ENCODE measurements at places on chromosomes 2 and 18.

GRCh38 chr2:235191978-235192377, 240.2 kb downstream of the SH3BP4 start:
- no peak for DNase-seq

DNA sequence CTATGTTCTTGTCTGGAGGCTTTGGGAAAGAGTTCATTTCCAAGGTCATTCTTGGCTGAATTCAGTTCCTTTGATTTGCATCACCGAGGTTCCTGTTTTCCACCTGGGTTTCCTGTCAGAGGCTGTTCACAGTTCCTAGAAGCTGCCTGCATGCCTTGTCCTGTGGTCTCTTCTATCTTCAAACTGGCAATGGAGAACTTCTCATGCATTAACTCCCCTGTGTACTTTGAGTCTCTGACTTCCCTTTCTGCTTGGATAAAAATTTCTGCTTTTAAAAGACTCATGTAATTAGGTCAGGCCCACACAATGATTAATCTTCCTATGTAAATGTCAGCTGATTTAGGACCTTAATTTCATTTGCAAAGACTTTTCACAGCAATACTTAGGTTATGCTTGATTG, 499.3 kb upstream of the FANCL start:
- DNase-seq: no peak

DNA sequence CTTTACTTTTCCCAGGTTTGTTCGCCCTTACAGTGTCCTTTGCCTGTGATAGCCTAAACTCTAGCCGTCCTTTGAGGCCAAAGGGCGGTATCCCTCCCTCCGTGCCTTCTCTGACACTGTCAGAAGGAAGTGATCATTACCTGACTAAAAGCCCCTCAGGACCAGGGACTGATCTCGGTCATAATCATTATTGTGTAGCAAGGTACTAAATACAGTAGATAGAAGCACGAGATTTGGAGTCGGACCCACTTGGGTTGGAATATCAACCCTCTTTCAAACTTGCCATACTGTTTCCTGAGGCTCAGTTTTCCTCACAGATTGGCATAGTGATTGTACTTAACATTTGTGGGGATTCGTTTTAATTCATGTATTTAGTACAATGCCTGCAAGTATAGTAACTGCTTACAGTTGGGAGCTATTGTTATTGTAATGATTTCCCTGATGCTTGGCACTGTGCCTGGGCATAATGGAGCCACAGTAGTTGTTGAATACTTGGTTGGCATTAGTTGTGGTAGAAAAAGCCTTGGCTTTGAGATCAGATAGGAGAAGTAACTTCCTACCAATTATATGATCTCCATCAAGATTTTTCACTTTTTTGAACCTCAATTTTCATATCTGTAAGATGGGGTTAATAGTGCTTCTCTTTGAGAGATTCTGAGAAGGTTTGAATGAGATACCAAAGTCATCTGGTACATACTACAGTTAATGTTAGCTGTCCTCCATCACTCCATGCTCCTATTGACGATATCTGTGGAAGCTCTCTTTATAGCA, 836 bp downstream of the STK11IP start:
- no peak for DNase-seq

GRCh38 chr18:36610258-36610657, 218.5 kb downstream of the TPGS2 start:
- no peak for DNase-seq

DNA sequence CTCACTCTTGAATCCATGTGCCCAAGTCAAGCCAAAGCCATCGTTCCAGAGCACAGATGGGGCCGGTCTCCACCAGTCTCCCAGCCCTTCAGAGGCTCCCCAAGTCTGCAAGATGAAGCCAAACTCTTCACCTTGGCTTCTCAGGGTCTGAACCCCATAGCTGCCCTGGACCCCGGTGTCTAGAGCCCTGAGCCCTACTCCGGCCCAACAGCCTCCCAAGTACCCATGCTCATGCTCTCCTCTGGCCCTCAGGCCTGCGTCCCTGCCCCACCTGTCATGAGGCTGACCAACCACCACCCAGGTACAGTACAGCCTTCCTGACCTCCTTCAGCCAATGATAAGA, 46.0 kb downstream of the ZNF516 start:
- no peak for DNase-seq

- no peak for DNase-seq
These were observed 81.3 kb downstream of the CRACDL start for GRCh38 chr2:98854682-98855081.

DNA sequence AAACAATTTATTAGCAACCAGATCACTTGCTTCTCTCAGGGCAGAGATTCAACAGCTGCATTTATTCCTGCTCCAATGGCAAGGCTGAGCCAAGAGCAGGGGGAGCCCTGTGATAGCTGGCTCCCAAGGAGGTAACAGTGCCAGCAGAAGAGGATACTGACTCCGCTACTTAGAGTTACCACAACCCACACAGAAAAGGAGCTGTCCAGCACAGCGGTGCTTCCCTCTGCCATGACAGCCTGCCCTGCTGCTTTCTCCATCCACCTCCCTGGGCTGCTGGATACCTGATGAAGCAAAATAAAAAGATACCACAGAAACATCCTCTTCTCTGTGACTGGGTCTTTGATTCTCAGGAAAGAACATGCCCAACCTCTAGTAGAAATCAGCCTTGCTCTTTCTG, 467.2 kb downstream of the LRRTM4 start:
- no peak for DNase-seq

DNA sequence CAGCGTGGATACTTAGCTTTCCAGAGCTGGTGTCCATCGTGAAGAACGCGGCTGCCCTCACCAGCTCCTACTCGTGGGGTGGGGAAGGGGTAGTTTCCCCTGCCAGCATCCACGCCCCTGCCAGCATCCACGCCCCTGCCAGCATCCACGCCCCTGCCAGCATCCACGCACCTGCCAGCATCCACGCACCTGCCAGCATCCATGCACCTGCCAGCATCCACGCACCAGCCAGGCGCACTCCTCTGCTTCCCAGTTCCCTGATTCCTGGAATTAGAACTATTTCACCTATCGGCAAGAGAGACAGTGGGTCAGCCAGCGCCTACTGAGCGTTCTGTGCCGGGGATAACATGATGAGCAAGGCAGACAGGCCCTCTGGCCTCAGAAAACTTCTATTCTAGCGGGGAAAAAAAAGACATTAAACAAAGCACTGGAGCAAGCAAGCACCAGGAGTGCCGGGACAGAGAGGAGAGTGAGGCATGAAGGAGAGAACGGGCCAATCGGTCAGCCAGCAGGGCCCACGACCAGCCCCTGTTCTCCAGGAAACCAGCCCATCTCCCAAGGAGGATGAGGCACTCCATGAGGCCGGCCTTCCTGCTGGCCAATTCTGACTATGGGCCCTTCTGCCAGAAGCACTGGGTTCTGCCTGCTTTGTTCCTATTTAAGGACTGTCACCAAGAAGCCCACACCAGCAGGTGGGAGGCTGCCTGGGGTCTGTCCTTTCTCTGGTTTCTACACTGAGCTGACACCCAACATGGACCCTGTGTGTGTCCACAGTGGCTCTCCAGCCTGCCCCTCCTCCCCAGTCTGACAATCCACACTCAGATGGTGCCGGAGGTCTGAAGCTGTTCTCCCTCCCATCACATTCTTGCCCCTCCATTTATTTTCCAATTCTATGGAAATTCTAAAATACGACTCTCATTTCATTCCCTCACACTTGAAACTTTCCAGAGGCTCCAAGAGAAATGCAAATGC, 78.4 kb upstream of the SALL3 start:
- DNase-seq: no peak

DNA sequence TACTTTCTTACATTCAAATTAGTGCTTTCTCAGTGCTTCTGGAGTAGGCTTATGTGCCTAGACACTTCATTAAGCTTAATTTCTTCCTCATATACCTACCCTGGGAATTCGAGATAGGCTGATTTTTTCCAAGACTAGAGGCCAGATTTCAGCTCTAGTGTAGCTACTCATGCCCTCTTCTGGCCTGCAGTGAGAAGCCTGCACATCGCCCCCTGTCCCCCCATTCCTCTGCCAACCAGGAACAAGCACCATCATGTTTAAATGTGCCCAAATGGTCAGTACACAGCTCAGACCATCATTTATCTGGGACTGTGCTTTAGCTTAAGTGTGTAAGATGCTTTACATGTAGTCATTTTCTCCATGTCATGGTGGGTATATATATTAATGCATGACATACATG, 1218.8 kb upstream of the LRRTM1 start:
- DNase-seq: no peak

DNA sequence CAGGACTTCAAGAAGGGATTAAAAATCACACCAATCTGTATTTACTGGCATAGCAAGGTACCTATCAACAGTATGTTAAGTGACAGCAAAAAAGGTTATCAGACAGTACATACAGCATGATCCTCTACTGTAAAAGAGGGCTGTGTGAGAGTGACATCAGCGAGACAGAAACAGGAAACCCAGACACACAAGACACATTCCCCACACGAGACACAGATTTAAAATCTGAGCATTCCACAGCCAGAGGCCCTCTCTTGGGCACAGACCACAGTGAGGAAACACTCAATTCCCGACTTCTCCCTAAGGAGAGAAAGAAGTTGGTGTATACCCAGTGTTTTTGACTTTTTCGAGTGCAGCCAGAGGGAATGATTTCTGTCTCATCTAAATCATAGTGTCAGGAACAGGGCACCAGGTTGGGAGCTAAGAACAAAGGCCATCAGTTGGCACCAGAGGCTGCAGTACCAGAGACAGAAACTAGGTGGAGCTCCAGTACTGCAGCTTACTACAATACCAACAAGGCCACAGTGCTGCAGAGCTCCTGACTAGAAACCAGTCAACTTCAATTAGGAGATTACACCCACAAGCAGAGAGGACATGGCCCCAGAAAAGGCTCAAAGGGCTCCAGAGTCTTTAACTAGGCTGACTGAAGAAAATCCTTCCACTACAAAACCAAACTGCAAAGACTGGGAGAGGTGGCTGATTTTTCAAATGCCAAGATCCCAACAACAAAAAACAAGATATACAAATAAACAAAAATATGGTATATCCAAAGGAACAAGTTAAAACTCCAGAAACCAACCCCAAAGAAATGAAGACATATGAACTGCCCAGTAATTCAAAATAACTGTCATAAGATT, 41.0 kb downstream of the UNC50 start:
- peak; percentile 74 for DNase-seq

DNA sequence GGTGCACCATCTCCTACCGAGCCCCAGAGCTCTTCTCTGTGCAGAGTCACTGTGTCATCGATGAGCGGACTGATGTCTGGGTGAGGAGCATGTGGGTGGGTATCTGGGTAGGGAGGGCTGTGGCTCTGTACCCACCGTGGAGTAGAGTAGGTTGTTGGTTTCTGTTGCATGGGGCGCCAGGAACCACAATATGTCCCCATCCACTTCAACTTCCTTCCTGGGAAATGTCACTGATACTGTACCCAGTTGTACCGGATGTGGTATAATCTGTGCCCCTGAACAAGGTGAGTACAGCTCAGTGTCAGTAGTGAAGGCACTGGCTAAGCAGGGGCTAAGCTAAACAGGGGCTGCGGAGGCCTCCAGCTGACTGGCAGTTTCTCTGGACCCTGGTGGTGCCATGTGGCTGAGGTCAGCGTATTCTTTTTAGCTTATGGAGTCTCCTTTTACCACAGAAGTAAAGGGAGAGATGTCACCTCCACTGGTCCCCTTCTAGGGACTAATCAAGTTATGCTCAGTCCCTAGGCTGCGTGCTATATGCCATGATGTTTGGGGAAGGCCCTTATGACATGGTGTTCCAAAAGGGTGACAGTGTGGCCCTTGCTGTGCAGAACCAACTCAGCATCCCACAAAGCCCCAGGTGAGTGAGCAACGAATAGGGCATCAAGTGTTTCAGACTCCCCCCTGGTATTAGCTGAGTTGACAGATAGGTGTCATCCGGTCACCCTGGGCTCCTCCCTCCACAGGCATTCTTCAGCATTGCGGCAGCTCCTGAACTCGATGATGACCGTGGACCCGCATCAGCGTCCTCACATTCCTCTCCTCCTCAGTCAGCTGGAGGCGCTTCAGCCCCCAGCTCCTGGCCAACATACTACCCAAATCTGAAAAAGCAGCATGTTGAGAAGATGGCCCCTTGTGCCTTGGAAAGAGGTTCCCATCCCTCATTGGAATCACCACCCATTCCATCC, 2.7 kb downstream of the STK16 start:
- DNase-seq: no peak

- DNase-seq: peak; percentile 17
These were observed 4.7 kb upstream of the ECEL1 start for GRCh38 chr2:232492236-232492848.

DNA sequence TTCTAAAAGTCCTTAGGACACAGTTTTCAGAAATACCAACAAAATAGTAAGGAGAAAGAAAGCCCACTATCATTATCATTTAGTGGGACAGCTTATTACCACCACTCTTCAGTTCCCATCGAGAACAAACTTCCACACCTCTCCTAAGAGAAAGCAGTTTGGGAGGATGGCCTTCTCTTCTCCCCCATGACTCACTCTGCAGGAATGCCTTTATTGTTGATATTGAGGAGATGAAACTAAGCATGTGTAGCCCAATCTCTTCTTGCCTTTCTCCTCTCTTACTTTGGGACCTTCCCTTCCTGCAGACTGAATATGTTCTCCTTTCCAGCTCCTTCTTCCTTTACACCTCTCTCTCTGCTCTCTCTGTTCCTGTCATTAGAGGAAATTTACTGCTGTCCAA, 30.0 kb upstream of the ERMN start:
- DNase-seq: no peak

- no peak for DNase-seq
These were observed 1744.3 kb upstream of the PIK3C3 start for GRCh38 chr18:40210696-40211095.

DNA sequence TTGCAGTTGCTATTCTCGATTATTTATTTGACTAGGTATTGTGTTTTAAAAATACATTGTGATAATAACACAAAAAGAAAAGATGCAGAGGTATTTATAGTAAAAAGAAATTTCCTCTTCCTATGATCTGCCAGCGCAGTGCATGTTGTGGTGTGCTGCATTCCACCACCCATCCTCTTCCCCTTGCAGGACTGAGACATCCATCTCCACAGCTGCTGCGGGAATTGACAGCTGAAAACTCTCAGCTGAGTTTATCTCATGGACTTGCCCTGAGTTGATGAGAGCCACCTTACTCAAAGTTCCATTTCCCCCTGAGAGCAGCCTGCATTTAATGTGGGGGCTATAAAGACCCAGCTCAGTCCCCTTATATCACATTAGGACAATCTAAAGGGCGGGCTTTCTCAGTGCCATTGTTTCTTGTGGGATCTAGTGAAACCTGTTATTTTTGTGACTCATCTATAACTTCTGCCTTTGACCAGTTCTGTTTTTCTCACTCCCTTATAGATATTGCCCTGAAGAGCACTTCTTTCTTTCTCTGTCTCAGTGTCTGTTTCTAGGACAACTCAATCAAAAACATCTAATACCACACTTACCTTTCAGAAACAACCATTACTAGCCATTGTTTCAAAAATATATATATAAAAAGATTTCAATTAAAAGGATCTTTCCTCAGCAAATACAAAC, 698.5 kb downstream of the NR4A2 start:
- no peak for DNase-seq

DNA sequence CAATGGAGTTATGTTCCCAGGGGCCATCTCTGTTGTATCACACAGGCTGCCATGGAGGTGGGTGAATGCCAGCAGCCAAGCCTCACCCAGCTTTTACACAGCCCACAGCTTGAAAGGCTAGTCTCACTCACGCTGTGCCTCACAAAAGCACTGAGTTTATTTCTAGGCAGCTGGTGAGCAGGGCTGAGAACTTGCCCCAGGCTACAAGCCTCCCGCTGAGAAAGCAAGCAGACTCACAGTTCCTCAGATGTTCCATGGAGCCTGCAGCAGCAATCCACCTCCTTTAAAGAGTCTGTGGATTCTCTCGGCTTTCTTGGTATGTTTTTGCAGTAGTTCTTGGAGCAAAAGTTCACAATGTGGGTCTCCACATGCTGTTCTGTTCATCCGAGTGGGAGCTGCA, 40.9 kb upstream of the ALKAL2 start:
- no peak for DNase-seq

All from aorta (tissue), 5 donors.